ENCODE measurements at places on chromosomes 11 and 22. TPM values are rescaled to one million over a fixed set of nuclear protein-coding genes. Genes with fewer than 3 reads are reported as not detected.

Gene HBG1
- not detected for total RNA-seq

DNA sequence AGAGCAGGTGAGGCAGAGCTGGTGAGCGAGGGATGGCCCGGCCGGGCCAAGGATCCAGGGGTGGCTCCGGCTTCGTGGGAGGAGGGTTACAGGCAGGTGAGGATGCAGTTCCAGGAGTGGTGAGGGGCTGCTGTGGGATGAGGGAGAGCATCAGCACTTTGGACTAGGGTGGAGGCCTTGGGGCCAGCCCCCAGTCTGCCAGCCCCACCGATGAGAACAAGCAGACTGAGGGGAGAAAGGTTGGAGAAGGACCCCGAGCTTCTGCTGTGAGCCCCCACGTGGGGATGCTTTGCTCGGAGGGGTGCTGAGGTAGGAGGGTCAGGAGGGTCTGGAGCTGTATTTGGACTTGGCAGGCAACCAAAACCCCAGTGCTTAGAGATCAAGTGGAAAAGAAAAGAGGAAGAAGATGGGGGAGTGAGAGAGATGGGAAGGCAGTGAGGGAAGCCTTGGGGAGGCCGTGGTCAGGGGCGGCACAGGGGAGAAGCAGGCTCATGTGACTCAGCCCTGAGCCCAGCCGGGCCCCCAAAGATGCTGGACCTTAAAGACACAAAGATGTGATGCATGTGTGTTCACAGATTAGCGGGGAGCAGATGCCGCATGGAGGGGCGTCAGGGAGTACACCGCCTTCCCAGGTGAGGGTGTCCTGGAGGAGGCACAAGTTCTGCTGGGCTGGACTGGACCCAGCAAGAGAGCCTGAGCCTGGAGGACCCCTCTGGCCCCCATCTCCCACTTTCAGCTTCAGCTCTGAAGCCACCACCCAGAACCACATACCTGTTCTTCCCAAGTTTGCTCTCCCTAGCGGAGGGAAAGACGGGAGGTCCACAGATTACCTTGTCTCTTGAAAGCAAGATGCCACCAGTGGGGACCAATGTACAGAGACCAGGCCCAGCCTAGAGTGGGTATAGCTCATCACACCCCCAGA is 91.3 kb downstream of the CDKN1C start:
- peak; percentile 50 for DNase-seq

DNA sequence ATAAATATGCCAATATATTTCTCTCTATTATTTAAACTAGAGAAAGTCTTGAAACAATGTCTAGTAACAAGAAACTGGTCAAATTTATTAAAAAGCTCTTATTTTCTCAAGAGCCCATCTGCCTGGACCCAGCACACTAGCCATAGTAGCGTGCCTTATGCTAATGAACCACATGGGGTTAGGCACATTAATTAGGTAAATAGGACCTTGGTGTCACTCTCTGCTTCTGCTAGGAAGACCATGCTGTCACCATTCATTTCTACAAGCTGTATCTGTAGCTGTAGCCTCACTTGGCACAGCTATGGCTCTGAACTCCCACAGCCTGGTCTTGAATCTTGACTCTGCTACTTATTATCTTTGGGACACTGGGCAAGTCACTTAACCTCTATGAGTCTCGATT is 390.5 kb downstream of the NELL1 start:
- no peak for DNase-seq

GRCh38 chr11:134139873-134140331 is 71.0 kb downstream of the JAM3 start:
- peak; percentile 74 for DNase-seq

- DNase-seq: no peak
Measured at GRCh38 chr11:16902182-16902581, 112.0 kb downstream of the PLEKHA7 start.

Gene ATL3
- total RNA-seq: 78.3 TPM

GRCh38 chr11:83166193-83166866 is 9.4 kb downstream of the PCF11 start:
- no peak for DNase-seq

- DNase-seq: no peak
Measured at GRCh38 chr11:103433386-103434072, 324.3 kb downstream of the DYNC2H1 start.

DNA sequence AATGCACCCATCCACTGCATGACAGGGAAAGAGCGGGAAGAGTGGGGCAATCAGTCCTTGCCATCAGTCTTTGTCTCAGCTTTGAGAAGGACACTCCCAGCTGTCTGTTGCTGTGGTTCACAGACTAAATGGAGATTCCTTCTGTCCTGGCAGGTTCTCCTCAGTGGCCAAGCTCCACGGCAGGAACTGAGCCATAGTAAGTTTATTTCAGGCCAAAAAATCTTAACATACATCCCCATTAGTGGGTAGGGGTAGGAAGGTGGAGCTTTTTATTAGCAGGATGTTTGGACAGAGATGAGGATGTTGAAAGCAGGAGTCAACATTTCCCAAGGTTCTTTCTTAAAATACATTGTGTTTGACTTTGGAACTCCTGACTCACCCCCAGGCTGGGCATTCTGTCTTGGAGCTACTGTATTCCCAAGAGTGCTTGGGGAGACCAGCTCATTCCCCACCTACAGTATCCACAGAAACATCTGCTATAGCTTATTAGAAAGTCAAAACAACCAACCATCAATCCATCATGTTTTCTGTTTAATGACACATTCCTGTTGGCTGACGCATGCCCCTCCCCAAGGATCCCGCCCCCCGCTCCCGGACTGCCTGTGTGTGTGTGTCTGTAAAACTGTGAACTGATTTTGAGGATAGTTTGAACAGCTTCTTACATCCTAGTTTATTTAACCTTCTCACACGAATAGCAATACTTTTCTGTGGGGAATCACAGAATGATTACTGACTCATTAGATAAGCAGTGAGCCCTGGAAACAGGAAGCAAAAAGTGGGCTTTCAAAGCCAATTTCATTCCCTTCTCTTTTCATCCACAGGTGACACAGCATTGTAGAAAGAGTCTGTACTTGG is 109.5 kb downstream of the CCDC81 start:
- peak; percentile 52 for DNase-seq

Gene CASP1
- total RNA-seq: 38.6 TPM

Gene TYMP
- total RNA-seq: 163 TPM

DNA sequence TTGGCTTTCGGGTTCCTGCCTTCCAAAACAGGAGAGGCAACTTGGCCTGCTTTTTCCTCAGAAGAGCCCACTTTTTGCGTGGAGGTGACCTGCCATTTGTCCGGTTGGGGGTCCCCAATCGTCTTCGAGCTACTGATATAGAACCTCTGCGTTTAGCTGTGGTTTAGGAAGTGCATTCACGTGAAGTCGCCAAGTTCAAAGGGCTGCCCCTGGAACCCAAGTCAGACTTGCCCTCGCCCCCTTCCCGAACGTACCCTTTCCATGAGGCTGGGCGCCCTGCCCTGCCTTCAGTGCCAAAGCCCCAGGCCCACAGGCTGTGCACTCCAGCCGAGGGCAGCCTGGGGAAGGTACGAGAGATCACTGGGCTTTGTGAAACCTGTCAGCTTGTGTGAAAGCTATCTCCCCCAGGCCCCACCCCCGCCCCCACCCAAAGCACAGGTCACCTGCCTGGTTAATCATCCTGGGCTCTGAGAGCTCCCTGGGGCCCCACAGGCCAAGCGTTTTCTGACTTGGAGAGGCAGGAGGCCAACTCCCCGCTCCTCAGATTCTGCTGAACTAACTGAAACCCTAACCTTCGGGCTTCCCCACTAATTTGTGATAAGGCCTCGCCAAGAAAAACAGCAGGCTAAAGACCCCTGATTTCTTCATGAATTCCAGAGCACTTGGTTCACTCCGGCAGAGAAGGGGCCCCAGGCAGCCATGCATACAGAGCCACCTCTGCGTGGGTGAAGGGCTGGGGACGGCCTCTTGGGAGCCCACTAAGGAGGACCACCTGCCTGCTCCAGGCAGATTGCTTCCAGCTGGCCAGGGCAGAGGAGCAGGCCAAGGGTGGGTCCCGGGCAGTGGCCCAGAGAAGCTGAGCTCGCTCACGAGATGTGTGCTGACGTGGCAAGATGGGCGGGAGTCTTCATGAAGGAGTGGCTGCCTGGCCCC is 25.8 kb upstream of the KCNQ1OT1 start:
- peak; percentile 92 for DNase-seq

- peak; percentile 79 for DNase-seq
Measured at GRCh38 chr11:66617155-66617834, 865 bp downstream of the RBM14 start.

Gene OLFML1
- total RNA-seq: 7.6 TPM

- DNase-seq: no peak
Measured at GRCh38 chr22:25060522-25061071, 108.1 kb downstream of the KIAA1671 start.

GRCh38 chr22:29946220-29946619 is 63.2 kb downstream of the MTMR3 start:
- DNase-seq: no peak

- DNase-seq: no peak
Measured at GRCh38 chr11:132139181-132139580, 768.8 kb downstream of the NTM start.

Gene SF3A1
- 179 TPM for total RNA-seq

Gene LUZP2
- total RNA-seq: 0.19 TPM

- DNase-seq: no peak
Measured at GRCh38 chr11:49424136-49424535, 215.7 kb upstream of the FOLH1 start.
